ENCODE measurements at places on chromosomes 3 and 15.
A peak's percentile ranks its signal among the peaks of the same experiment; 100 is the strongest.

DNA sequence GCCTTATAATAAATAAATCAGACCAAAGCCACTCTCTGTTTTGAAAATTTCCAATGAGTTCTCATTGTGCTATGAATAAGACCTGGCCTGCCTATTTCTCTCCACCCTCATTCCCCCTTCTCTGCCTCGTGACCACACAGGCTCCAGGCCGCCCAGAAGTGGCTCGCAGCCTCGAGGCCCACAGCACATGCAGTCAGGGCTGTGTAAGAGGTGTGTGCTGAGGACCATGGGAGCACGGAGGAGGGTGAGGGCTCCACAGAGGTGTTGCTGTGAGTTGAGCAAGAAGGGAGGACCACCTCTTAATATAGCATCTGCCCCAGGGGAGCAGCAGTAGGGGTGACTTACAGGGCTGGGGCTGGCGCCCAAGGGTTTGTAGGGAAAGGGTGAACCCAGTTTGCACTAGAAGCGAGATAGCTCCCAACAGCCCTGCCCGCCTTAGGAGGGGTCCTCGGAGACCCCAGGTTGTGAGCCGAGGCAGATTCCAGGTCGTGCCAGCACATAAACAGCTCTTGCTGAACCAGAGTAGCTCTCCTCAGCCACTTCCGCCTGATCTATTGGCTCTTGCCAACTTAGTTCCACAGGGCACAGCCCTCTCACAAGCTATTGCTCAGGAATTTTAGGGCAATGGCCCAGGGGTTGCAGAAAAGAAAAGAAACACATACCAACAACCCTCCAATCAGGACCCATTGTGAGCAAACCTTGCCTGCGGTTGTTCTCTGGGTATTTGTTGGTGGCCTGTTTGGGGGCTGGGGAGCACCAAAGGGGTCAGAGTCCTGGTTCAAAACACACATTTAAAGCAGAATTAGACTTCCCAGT, 117.7 kb downstream of the MYLK start:
- DNase-seq, result peak; percentile 7

GRCh38 chr15:75455424-75455981, 4.0 kb upstream of the SIN3A start:
- DNase-seq, result peak; percentile 91

DNA sequence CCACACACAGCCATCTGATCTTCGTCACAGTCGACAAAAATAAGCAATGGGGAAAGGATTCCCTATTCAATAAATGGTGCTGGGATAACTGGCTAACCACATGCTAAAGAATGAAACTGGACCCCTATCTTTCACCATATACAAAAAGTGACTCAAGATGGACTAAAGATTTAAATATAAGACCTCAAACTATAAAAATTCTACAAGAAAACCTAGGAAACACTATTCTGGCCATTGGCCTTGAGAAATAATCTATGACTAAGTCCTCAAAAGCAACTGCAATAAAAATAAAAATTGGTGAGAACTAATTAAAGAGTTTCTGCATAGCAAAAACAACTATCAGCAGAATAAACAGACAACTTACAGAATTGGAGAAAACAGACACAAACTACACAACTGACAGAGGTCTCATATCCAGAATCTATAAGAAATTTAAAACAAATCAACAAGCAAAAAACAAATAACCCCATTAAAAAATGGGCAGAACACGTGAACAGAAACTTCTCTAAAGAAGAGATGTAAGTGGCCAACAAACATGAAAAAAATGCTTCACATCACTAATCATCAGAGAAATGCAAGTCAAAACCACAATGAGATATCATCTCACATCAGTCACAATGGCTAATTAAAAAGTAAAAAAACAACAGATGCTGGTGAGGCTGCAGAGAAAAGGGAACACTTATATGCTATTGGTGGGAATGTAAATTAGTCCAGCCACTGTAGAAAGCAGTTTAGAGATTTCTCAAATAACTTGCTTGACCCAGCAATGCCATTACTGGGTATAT, 104.0 kb downstream of the NR1I2 start:
- DNase-seq, result no peak

- peak; percentile 67 for DNase-seq
Observed at GRCh38 chr15:96047255-96047931, 283.1 kb upstream of the NR2F2 start.

GRCh38 chr15:73865904-73866303, 7.5 kb upstream of the TBC1D21 start:
- DNase-seq, result no peak

DNA sequence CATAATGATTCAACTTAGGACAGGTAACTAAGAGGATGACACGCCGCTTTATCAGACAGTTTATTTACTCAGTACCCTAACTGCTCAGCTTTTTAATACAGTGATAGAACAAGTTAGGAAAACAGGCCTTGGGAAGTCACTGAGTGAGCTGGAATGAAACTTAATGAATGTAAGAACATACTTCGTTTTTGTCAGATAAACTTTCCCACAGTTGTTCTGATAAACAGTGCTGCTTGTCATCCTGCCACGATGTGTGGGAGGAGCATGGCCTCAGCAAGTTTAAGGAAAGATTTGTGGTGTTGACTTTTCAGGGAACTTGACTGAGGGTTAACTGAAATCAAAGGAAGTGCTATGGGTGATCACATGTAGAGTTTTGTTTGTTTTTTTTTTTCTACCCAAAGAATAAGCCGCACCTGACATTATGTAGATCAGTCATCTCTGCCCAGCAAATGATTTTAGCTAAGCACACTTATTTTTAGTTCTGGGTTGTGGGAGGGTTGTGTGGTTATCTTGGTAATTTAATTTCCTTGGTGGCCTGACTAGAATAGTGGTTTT, 5.6 kb upstream of the P2RY14 start:
- peak; percentile 20 for DNase-seq

DNA sequence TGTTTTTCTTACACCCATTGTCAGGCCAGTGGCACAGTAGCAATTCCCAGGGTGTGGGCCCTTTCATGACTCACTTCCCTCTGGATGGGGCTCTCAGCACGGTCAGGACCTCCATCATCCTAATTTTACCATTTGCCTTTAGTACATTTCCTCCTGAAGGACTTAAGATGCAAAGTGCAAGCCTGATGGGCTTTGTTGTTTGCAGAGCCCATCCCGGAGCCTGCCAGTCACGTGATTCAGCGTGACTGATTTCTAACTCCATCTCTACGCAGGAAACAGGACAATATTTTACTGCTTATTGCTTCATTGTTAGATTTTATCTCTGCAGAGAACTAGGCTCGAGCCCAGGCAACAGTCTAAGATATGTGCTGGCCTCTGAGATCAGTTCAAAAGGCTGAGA, 223.7 kb downstream of the PDZRN3 start:
- DNase-seq, result peak; percentile 42

- no peak for DNase-seq
Observed at GRCh38 chr15:88707771-88708654, 69.2 kb downstream of the ISG20 start.

DNA sequence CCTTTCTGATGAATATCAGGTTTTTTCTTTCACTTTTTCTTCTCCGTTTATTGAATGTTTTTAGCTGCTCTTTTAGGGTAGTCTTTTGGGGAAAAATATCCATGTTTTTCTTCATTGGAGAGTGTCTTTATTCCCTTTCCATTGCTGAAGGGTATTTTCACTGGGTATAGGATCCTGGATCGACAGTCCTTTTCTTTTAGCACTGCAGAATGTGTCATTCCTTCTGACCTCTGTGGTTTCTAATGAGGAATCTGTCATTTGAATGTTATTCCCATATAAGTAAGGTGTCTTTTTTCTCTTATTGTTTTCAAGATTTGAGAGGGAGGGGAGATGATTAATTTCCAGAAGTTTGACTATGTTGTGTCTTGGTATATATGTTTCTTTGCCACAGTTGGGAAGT, 96.8 kb downstream of the BBX start:
- no peak for DNase-seq

- DNase-seq, result peak; percentile 76
Observed at GRCh38 chr15:38699633-38700230, 135.1 kb upstream of the RASGRP1 start.

- no peak for DNase-seq
Observed at GRCh38 chr3:105608623-105609022, 241.9 kb downstream of the ALCAM start.

- no peak for DNase-seq
Observed at GRCh38 chr3:129432036-129432435, 3.6 kb upstream of the EFCAB12 start.

DNA sequence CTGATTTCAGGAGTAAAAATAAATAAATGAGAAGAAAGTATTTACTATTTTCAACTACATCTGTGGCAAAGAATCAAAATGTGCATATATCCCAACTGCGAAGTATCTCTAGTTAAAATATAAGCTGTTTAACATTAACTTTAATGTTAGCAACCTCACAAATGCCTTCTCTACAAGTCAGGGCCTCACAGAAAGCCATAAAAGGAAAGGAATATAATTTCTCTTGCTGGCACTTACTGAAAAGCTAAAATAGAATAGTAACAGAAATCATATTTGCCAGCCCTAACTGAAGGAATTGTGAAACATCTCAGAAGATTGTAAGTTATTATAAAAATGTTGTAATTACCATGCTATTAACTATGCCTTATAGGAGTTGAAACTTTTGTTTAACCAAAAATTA, 65.1 kb upstream of the MBNL1 start:
- DNase-seq, result peak; percentile 29

Data from NB4 (cell line).